ENCODE measurements at places on chromosomes 11 and 22.
A peak's percentile ranks its signal among the peaks of the same experiment; 100 is the strongest.

- no peak for DNase-seq
Observed at GRCh38 chr11:45733176-45733575, 67.8 kb upstream of the CHST1 start.

GRCh38 chr22:32475468-32476010 lies 928 bp downstream of the FBXO7 start:
- DNase-seq, result peak; percentile 67

DNA sequence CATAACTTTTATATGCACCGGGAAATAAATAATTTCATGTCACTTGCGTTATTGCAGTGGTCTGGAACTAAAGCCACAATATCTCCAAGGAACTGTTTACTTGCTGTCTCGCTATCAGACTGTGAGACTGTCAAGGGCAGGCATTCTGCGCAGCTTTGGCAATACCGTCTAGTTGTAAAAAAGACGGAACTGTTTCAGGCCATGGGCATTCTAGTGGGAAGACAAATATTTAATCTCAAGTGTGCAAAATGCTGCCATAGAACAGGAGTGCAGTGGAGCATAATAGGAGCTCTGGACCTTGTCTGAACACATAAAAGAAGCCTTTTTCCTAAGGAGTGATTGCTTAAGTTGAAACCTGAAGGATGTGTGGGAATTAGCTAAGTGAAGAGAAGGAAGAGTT lies 53.8 kb downstream of the PACS1 start:
- DNase-seq, result no peak

- peak; percentile 73 for DNase-seq
Observed at GRCh38 chr11:118917481-118918127, 8.1 kb downstream of the BCL9L start.

Data from islet precursor cell (in vitro differentiated cells).